ENCODE measurements at places on chromosomes 5 and 9. TPM values are rescaled to one million over a fixed set of nuclear protein-coding genes. Genes with fewer than 3 reads are reported as not detected.

CD74 gene
- 530 TPM for total RNA-seq

ARSB gene
- 12.3 TPM for total RNA-seq

CDH18 gene
- not detected for total RNA-seq

- DNase-seq, result no peak
These were observed 306.0 kb downstream of the ZNF608 start for GRCh38 chr5:124440471-124440870.

GRCh38 chr5:145990170-145990569 lies 53.8 kb downstream of the SH3RF2 start:
- no peak for DNase-seq

DNA sequence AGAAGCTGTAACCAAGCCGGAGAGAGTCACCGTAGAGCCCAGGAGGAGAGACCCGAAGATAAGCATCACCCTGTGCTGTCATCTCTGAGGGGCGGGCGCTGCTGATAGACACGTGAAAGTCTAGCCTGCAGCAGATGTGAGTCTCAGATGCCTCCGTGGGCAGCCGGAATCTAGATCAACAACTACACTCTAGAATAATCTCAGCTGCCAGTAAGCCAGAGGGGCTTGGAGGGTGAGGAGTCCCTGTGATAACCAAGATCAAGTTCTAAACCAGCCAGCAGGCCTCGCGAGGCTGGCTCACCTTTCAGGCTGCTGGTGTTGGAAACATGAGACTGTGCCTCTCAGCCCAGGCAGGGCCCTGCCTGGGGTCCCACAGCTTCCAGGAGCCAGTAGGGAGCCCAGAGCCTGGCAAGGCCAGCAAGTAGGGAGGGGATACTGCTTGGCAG lies 54.1 kb downstream of the DAPK1 start:
- DNase-seq, result no peak

DNA sequence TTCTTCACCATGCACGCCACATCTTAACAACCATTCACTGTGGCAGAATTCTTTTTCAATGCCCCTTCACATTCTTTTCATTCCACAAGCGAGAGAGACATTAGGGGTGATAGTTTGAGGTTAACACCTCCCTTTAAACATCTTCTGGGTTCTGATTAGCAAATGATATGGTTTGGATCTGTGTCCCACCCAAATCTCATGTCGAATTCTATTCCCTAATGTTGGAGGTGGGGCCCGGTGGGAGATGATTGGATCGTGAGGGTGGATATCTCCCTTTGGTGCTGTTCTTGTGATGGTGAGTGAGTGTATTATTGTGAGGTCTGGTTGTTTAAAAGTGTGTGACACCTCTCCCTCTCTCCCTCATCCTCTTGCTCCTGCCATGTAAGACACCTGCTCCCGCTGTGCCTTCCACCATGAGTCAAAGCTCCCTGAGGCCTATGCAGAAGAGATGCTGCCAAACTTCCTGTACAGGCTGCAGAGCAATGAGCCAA lies 46.1 kb upstream of the RAI14 start:
- DNase-seq, result no peak

All from vagina (tissue), 2 donors.